Endodermal cell (in vitro differentiated cells): ENCODE measurements at places on chromosomes 5 and 9. TPM values are rescaled to one million over a fixed set of nuclear protein-coding genes. Genes with fewer than 3 reads are reported as not detected.

APBA1 gene
- 0.38 to 0.51 TPM (median 0.38 TPM) in 3 replicates for total RNA-seq

IRX2 gene
- total RNA-seq, result 6.9 and 8.0 TPM in 2 replicates

ZNF366 gene
- not detected in 3 replicates for total RNA-seq

KCNV2 gene
- total RNA-seq, result 2.0 TPM in 2 replicates

AHRR gene
- total RNA-seq, result 1.3 and 2.0 TPM in 2 replicates

SH3GL2 gene
- 2.1 and 3.7 TPM in 2 replicates for total RNA-seq

DNA sequence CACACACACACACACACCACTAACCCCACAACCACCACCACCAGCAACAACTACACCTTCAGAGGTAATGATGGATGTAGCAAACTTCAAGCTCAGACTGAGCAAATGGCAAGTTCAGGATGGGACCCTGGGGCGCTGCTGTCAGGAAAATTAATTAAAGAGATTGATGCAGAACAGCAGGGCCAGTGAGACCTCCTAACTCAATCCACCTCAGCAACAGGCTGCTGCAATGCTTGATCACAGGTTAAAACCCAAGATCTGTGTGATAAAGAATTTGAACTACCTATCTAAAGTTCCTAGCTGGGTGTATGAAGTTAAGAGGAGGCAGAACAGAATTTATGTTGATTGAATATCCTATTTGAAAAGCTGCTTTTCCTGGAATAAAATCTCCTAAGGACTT is 140.3 kb upstream of the FER start:
- no peak for DNase-seq

DNA sequence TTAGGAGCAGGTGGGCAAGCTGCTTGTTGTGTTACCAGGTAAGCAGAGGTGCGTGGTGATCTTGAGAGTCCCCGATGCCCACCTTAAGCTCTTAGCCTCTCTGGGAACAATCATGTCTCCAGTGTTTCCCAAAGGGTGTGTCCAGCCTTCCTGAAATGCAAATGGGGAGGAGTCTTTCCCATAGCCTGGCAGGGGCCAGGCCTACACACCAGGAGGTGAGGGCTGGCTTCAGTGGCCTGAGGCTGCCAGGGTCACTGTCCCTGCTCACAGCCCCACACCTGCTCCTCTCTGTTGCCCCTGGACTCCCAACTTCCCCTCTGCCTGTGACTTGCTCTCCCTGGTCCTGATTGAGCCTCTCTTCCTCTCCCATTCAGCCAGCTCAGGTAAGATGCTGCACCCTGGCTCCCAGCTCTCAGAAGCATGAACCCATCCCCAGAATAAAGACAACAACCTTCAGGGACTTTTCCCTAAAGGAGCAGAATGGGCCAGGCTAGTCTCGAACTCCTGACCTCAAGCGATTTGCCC is 65.7 kb upstream of the PHYKPL start:
- peak; percentile 38 for DNase-seq

- DNase-seq, result no peak
Observed at GRCh38 chr9:6978591-6978990, 220.8 kb downstream of the KDM4C start.

DNA sequence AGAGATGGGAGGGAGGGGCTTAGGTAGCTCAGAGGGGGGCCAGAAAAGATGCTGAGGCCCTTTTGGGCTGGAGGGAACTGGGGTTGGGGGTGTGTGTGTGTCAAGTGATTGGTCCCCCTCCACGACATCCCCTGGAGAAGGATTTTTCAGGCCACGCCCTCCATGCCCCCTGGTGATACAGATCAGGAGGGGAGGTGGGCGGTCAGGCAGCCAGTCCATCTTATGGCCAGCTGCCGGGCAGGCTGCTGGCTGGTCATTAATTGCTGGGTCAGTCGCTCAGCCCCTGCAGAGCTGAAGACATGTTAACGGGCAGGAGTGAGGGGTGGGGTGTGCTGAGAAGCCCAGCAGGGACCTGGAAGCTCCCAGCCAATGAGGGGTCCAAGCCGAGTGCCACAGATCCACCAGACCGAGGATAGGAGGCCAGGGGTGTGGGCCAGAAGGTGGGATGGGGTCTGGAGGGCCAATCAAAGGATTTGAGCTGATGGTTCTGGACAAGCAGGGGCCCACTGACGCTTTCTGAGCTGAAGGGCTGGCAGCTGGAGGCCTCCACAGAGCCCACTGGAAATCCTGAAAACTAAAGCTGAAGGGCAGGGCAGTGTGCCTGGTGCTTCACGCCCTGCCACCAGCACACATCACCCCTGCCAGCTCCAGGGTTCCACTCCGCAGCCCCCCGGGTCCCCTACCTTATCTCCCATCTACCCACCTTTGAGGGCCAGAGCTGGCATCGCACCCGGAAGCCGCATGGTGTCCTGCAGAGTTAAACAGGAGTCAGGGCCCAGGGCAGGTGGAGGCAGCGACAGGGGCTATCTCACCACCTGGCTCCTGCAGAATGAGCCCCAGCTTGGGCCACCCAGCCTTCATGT is 19.1 kb downstream of the PDGFRB start:
- DNase-seq, result no peak

DNA sequence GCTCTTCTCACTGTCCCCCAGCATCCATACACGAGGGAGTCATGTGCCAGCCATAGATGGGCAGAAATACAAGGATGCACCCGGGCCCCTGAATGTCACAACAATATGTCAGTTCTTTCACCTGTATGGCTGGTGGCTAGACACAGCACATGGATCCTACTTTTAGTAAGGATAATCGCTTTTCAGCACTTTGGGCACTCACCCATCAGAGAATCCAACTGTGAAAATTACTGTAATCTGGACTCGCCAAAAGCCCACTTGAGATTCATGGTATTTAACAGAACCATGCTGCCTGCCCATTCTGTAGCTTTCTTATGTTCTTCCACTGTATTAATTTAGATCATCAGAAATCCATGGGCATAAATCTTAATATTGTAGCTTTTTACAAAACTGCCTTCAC is 124.8 kb downstream of the FRMD3 start:
- DNase-seq, result no peak

DNA sequence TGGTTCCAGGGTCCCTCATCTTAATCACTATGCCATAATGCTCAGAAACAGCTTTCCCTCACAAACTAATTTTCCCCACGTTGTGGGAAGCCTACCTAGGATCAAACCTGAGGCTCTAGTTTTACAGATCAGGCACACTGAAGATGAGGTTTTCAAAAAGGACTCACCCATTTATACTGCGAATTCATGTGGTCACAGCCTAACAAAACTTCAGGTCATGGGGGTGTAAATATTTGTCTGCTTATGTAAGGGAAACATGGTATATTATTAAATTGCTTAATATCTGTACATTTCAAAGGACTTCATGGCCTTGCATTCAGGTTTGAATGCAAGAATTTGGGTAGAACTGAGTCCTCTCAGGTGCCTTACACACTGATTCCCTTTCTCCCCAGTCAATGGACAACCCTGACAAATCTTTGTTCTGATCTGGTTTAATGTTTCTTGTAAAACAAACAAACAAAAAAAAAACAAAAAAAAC is 12.1 kb downstream of the ZFAND5 start:
- DNase-seq, result no peak

GRCh38 chr9:96514800-96515158 is 64.8 kb downstream of the HABP4 start:
- no peak for DNase-seq

- no peak for DNase-seq
Observed at GRCh38 chr9:89109666-89110065, 69.0 kb downstream of the SHC3 start.

DNA sequence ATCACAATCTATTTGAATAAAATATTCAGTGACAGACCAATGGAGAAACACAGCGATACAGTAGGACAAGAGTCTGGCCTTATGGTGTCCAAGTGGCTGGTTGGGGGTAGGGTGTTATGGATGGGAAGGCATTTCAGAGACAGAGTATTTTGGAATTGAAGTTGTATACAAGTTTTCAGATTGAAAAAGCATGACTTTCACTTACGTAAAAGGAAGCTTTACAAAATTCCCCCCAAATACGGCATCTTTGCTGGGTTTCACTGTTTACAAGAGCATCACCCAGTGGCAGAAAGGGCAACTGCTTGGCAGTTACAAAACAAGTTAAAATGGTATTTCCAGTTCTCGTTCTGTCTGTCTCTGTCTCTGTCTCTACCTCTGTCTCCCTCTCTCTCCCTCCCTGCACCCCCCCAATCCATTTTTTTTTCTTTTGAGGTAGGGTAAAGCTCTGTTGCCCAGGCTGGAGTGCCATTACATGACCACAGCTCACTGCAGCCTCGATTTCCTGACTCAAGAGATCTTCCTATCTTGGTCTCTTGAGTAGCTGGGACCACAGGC is 86.2 kb downstream of the PTPN3 start:
- peak; percentile 75 for DNase-seq

DNA sequence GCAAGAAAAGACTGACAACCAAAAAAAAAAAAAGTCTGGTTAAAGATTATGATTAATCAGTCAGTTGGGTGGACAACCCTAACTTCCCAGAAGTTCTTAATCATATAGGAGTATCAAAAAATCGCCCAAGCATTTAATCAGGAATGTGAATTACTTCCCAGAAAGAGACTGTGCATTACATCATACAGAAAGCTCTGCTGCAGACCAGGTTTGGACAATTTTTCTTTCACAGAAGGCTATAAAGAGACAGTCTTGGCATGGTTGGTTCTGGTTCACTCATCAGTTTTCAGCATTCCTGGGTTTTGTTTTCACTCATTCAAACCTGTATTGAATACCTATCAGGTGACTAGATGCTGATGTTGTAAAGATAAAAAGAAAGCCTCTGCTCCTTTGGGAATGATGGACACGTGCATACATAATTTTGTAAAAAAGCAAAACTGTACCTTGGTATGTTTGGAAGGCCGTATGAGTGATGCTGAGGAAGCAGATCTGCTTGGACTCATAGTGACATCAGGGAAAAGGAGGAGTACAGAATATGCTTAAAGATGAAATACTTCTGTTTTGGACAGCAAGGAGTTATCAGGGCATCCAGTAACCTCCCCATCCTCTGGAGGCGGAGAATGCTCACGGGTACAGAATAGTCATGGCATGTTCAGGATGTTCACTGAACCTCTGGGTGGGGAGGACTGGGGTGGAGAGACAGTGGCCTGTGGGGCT is 178.4 kb downstream of the GNA14 start:
- DNase-seq, result no peak

- DNase-seq, result peak; percentile 97
Observed at GRCh38 chr5:138641547-138642298, 66.5 kb upstream of the HSPA9 start.

DNA sequence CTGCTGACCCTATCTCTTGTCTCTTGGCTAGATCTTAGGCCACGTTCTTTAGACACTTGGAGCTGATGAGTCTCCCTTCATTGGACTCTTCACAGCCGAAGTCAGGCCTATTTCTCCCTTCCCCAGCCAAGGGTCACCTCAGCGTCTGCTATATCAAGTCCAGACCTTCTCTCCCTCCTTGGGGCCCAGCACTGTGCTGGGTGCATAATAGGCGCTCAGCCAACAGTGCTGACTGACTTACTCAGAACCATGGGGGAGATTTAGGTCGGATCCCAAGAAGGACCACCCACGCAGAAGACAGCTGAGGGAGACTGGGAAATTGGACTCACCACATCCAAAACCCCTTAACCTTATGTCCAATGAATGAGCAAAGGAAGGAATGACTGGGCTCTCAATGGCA is 5.6 kb upstream of the AMBP start:
- peak; percentile 16 for DNase-seq

DNA sequence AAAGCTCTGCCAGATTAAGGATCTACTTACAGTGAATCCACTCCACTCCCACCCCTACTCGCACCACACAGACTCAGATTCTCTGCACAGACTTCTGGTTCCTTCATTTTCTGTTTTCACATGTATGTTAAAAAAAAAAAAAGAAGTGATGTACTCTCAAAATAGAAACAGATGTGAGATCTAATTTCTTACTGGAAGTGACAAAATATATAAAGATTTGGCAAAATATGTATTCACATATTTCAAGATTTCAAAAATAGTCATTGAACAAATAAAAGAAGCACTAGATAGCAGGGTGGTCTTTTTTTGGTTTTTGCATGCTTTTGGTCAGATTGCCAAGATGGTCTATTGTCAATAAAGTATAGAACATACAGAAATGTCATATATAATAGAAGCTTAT is 379.2 kb downstream of the TMEM167A start:
- DNase-seq, result no peak

DNA sequence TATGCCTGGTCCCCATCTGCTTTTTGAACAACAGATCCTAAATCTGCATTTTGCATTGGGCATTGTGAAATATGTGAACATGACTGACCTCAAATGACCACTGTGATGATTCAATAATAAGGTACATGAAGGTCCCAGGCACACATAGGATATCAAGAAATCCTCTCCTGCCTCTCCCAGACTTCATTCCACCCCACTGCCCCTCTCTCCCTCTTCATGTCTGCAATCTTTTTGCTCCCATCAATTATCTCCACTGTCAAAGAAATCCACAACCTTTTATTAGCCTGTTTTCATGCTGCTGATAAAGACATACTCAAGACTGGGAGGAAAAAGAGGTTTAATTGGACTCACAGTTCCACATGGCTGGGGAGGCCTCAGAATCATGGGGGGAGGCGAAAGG is 476.7 kb downstream of the CTNND2 start:
- no peak for DNase-seq
